ENCODE measurements at places on chromosomes 3 and 15.

GRCh38 chr3:126887686-126888085 is 95.2 kb upstream of the PLXNA1 start:
- no peak for DNase-seq

DNA sequence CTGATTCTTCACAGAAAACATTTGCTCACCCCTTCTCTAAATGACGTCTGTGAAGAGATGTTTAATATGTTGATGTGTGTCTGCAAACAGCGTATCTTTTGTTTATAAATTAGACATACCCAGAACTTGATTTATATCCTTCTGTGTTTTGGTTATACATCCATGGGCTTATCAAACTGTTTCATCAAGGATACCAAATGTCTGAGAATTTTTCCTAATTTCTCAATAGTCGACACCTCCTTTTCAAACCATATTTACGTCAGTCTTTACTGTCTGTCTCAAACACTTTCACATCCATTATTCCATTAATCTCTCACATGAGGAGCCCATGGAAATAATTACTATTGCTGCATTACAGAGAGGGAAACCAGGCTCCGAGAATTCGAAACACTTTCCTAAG is 85.4 kb downstream of the FGF12 start:
- DNase-seq, result no peak

DNA sequence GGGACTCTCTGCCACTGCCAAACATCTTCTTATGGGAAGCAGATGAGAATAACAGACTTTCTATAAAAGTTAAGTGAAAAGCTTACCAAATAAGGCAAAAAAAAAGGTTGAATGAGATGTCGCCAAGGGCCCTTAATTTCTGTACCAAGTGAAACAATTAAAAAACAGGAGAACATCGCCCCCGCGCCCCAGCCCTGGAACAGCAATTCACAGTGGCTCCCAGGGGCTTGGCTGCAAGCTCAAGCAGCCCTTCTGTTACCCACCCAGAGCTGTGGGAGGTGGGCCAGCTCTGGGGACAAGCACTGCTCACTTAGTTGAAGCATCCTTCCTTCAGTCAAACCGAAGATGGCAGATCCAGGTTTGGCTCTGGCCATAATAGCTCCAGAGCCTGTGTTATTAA is 208.0 kb downstream of the ERC2 start:
- DNase-seq, result no peak

DNA sequence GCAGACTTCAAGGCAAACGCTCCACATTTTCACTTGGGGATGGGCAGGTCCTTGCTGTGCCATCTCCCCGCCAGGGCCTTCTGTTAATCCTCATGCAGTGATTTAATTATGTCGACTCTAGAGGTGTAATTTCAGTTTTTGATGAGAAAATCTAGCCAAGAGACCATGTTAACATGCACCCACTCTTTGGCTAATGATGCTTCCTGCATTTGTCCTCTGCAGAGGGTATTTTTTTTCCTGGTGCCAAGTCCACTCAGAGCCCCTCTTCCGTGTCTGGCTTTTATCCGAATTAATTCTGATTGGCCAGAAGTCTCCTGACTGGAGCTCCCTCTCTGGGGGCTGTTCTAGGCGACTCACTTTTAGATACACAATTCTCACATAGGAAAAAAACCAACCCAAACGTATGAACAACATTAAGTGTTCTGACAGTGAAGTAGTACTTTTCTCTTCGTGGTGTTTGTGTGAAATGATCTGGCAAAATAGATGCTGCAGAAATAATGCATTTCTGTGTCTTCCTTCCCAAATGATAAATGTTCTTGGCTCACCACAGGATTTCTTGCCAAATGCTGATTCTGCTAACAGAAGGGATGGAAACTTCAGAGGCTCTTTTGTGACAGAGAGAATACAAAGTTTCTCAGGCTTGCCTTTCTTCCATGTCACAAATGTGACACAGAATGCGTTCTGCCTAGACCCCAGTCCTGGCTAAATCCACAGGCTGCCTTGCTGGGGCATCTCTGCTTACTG is 190.0 kb downstream of the CACNA2D3 start:
- no peak for DNase-seq

- DNase-seq, result no peak
These were observed 24.0 kb upstream of the SPTBN5 start for GRCh38 chr15:41917767-41918430.

DNA sequence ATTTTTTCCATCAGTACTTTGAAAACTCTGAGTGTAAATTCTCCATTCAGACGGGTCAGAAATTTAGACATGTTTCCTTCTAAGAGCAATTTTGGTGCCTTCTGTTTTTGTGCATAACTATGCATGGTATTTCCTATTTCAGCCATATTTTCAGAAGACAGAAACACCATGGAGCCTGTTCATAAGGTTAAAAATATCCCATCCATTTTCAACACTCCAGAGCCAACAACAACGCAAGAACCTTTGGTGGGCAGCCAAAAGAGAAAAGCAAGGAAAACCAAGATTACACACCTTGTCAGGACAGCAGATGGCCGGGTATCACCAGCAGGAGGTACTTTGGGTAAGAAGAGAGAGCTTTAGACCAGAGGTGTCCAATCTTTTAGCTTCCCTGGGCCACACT is 275.6 kb downstream of the BBX start:
- DNase-seq, result no peak

DNA sequence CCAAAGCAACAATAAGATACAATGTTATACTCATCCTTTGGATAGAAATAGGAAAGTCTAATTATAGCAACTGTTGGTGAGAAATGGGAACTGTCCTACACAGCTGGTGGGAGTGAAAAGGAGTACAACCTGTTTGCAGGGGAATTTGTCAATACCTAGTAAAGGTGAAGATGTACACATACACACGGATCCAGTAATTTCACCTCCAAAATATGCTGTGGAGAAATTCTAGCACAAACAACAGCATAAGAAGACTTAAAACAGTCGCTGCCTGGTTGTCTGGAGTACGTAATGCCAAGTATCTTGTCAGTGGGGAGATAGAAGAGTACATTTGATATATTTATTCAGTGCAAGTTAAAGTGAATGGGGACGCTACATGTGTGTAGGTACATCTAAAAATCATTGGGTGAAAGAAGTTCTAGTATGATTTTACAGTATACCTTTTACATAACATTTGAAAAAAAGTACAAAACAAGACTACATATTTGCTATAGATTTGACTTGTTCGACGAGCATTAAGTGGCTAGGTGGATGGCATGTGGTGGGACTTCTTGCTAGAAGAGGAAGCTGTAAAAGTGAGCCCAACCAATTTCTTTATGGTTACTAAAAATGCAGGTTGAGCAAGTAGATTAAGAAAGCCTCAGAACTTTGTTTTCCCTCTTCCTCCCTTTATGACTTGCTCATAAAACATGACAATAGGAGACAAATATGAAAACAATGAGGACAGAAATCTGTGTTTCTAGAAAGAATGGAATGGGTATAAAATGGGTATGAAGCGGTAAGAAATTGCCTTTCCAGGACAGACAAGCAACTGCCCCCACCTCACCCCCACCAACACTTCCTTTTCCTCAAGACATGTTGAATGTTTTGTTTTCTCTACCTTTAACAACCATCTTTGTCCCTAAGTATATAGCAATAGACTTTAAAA is 50.2 kb upstream of the CCR4 start:
- DNase-seq, result no peak

DNA sequence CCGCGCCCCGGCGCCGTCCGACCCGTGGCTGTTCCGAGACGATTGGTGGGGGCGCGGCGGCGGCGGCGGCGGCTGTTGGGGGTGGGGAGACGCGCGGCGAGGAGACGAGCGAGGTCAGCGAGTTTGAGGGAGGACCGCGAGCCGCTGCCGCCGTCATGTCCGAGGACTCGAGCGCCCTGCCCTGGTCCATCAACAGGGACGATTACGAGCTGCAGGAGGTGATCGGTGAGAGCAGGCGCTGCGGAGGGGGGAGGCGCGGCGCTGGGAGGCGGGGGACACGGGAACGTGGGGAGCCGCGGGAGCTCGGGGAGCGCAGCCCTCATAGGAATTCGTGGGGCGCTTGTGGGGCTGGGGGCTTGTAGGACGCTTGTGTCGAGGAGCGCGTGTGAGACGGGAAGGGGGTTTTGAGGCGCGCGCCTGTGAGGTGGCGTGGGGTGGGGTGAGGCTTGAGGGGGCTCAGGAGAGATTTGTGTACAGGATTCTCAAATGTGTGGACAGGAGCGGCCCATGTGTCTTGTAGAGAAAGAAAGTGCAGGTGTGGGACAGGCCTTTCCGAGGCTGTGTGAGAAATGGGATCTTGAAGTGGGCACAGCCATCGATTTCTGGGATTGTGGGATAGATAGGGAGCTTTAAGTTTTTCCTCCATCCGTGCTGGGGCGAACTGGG is 518 bp downstream of the OXSR1 start:
- DNase-seq, result no peak

- no peak for DNase-seq
These were observed 13.0 kb upstream of the PARP6 start for GRCh38 chr15:72285402-72285801.

DNA sequence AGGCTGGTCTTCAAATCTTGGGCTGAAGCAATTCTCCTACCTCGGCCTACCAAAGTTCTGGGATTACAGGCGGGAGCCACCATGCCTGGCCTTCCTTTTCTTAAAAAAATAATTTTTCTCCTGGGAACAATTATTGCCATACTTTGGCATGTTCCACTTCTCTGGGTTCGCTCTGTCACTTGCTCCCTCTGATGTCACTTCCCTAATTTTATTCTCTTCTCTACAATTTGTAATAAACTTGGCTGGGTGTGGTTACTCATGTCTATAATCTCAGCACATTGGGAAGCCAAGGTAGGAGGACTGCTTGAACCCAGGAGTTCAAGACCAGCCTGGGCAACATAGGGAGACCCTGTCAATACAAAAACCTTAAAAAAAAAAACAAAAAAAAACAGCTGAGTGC is 6.1 kb upstream of the IMPDH2 start:
- DNase-seq, result no peak

GRCh38 chr15:70610541-70610940 is 152.8 kb downstream of the UACA start:
- no peak for DNase-seq

DNA sequence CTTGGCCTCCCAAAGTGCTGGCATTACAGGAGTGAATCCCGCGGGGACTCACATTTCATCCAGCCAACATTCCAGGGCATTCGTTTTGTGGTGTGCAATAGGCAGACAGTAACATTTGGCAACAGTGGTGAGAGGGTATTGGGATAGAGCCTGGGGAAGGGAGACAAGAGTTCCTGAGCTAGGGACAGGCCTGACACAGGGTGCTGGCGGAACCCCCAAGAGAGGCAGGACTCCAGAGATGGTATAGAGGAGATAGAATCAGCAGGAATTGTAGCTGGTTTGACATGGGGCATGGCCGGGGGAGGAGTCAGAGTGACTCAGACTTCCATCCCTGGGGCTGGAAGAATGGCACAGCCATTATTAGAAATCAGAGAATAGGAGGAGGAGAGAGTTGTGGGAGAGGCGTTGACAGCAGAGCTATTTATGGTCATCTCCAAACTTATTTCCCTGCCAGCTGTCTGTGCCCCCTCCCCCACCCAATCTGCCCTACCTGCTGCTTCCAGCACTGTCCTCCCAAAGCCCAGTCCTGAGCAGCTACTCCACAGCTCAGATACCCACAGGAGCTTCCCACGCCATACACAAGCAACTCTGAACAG is 4.4 kb upstream of the IDH2 start:
- no peak for DNase-seq

DNA sequence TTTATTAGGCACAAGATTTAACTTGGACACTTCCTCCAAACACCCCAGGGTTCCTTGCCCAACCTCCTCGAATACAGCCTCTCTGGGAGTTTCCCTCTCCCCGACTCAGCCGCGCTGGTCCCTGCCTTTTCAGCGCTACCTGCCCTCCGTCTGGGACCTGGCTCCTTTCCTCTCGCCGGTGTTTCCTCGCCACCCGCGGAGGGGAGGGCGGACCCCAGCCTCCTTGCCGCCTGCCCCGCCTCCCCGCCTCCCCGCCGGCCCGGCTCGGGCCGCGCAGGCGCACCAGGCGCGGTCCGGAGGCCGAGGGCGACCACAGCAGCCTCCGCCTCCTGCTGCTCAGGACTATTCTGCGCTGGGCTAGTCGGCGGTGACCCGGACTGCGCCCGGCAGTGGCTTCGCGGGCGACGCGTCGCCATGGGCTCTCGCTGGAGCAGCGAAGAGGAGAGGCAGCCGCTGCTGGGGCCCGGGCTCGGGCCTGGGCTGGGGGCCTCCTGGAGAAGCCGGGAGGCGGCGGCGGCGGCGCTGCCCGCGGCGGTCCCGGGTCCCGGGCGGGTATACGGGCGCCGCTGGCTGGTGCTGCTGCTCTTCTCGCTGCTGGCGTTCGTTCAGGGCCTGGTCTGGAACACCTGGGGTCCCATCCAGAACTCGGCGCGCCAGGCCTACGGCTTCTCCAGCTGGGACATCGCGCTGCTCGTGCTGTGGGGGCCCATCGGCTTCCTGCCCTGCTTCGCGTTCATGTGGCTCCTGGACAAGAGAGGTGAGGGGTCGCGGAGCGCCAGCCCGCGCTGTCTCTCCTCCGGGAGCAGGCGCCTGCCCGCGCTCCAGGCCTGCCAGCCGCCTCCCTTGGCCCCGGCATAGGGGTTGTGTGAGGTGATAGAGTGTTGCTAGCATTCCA is at the start of gene SLC49A4:
Gene SLC49A4, plus strand, starts transcription at position 291 of the 895 bp plus-strand sequence. Its CDS starts 124 bp downstream, at position 415.
- DNase-seq, result no peak

DNA sequence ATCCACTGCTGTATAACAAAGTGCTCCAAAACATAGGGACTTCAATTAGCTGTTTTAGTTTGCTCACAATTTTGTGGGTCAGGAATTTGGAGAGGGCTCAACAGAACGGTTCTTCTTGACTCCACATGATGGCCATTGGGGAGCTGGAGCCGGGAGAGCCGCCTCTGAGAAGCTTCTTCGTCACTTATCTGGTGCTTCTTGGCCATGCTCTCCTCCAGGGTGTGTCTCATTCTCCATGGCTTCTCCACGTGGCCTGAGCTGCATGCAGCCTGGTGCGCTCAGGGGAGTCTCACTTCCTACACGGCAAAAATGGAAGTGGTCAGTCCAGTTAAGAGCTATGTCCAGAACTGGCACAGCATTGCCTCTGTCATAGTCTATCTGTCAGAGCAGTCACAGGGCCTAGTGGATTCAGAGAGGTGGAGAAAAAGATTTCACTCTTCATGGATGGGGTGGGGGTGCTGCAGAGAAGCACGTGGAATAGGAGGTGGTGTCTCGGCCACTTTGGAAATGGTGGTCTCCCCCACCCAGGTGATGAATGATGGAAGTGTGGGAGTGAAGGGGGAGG is 26.3 kb upstream of the PRR23E start:
- DNase-seq, result no peak

GRCh38 chr15:78914027-78914764 is 30.6 kb downstream of the CTSH start:
- no peak for DNase-seq

DNA sequence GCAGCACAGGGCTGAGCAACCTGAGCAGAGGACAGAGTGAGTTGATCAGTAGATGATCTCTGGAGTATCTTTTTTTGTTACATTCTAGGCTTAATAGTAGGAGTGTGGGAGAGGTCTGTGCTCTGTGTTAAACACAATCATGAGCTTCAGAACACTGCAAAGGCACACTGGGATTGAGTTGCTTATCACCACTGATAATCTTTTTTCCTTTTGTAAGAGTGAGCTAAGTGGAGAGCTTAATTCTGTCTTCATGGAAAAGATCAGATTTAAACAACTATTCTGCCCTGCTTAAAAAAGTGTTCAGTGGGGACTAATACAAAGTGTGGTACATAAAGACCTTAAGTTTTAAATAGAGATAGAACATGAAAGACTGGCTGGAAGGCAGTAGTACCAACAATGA is 1.1 kb downstream of the OR4F6 start:
- DNase-seq, result no peak

- no peak for DNase-seq
These were observed 4.6 kb upstream of the GPR156 start for GRCh38 chr3:120289636-120290035.

GRCh38 chr3:177196456-177197040 is 734 bp downstream of the TBL1XR1 start:
- DNase-seq, result no peak

GRCh38 chr3:97778152-97778551 is 13.6 kb downstream of the ARL6 start:
- no peak for DNase-seq
